ENCODE measurements at places on chromosomes 12 and 14.
A peak's percentile ranks its signal among the peaks of the same experiment; 100 is the strongest.

DNA sequence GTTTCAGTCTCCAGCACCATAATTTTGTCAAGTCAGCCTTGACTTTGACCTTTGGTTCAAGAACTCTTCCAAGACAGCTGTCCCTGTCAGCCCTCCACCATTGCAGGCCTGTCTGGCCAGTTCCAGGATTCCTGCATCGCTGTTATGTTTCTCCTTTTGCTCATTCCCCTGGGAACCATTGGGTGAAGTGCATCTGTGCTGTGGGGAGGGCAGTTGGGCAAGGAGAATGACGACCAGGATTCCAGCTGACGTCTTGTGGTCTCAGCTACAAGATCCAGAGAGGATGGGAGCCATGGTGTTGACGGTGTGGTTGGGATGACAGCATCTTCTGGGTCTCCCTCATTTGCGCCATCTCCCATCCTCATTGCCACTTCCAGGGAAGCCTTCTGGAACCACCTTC is 45.9 kb upstream of the SLC24A4 start:
- DNase-seq: no peak

GRCh38 chr12:46585854-46586621 is 213.5 kb upstream of the SLC38A2 start:
- no peak for DNase-seq

GRCh38 chr12:130626601-130627000 is 89.5 kb downstream of the RIMBP2 start:
- DNase-seq: no peak

DNA sequence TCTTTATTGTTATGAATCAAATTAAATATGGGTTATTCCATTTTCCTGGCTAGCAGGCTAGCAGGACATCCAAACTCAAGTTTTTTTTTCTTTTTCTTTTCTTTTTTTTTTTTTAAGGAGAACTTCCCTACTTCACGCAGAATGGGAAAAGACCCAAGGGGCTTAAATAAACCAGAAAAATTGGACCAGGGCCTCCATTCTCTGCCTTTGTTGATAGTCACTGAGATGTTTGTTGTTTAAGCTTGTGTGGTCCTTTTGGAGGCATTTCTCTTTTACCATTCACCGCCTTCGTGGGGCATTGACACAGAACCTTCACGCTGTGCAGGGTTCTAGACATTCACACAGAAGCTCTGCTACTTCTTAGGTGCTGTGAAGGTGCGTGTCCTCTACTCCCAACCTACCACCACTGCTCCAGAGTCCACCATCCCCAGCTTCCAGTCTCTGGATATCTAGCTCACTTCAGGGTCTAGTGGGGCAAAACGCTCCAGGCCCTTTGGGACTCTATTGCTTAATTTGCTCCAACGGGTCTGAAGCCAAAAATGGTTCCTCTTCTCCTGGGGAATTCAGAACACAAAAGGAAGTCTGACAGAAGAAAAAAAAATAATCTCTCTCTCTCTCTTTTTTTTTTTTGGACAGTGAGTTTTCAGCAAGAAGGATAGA is 301.3 kb downstream of the AEBP2 start:
- no peak for DNase-seq

DNA sequence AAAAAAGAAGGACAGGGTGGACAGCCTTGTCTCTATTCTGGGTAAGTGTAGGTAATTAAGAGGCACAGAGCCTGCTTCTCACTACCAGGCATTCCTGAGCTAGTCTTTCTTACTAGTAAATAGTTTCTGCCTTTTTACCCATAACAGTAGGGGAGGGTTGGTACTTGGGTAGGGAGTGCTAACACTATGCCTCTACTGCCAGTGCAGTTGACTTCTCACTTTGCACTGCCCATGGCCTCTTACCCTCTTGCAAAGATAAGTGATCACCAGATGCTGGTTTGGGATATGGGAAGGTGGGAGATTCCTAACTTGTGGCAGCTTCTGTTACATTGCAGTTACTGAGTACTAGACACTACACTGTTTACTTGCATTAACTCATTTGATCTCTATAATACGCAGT is 11.6 kb downstream of the AHSA1 start:
- DNase-seq: no peak

DNA sequence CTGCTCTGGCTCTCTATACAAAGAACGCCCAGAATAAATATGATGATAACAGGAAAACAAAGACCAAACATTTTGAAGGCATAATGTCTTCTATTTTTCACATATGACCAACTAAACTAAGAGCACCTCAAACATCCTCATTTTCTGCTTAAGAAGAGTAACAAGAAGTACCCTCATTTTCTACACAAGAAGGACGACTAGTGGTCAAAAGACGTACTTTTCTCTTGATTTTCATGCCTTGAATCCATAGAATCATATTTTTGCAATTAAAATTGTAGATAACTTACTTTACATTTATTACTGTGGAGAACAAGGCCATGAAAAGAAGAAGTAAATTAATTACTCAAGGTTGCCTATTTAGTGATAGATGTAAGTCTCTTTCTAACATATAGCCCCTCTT is 358.6 kb downstream of the DUSP6 start:
- DNase-seq: peak; percentile 17

DNA sequence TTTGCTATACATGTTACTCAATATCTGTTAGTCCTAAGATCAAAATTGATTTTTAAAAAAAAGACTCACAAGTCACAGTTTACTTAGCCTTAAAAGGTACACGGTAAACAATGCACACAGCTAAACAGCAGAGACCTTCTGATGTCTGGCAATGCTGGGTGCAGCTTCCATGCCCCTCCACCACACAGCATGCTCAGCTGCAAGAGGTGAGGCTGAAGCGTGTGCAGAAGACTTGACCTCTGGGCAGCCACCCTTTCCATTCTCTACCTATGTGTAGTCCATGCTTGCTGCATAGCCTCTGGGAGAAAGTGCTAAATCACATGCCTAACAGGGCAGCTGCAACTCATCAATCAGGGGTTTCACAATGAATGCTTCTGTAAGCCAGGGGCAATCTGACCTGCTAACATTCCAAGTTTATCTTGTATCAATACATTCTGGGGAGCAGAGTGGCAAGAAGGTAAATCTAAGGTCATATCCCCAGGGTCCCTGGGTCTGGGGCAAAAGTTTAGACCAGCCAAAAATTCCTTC is 44.5 kb upstream of the AMN1 start:
- DNase-seq: no peak

DNA sequence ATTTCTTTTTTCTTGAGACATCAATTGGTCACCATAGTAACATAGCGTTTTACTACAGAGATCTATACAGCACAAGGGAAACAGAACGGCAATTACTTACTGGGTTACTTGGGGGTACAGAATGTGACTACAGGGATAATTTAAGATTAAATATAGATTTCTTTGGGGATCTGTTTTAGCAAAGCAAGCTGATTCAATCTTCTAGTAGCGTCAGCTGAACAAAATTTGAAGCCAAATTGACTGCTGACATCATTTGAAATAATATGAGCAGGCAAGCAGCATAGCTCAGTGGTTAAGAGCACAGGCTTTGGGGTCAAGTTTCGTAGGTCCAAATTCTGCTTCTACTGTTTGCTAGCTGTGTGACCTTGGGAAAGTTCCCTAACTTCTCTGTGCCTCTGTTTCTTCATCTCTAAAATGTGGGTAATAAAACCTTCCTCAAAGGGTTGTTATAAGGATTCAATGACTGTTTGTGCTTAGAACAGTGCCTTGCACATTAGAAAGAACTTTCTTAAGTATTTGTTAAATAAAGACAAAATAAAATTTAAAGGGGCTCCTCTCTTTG is 12.8 kb downstream of the GPR19 start:
- DNase-seq: no peak

DNA sequence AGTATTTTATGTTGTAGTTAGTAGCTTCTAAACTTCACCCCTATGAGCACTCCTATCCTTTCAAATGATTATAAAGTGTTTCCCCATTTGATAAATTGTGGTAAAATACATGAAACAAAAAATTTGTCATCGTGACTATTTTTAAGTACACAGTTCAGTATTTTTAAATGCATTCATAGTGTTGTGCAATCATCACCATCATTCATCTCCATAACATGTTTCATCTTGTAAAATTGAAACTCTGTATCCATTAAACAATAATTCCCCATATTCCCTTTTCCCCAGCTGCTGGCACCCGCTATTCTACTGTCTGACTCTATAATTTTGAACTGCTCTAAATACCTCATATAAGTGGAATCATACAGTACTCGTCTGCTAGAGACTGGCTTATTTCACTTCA is 52.5 kb downstream of the ATP23 start:
- no peak for DNase-seq

DNA sequence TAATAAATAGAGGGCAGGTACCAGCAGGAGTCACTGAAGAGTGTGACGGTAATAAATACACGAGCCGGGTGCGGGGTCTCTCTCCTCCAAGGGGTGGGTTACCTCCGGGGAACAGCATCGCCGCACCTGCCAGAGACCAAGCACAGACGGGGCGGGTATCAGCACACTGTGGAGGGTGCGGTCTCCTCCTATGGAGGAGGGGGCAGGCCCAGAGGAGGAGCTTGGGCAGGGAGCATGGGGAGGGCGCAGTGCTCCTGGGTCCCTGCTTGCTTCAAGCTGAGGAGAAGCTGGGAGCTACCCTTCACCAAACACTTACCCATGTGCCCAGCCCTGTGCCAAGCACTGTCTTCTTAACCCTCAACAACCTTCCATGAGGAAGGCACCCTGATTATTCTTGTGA is 12.8 kb downstream of the PGF start:
- DNase-seq: no peak

GRCh38 chr12:54238531-54238930 is 41.4 kb downstream of the CBX5 start:
- no peak for DNase-seq

DNA sequence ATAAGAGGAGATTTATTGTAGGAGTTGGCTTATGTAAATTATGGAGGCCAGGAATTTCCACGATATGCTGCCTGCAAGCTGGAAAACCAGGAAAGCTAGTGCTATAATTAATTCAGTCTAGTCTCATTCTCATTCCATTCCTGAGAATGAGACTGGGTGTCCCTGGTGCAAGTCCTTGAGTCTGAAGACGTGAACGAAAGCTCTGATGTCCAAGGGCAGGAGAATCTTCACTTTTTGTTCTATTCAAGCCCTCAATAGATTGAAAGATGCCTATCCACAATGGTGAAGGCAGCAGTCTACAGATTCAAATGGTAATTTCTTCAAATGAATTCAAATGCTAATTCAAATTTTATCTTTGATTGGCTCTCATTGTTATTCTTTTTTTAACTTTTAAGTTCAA is 851.1 kb upstream of the MGAT4C start:
- no peak for DNase-seq

- DNase-seq: peak; percentile 93
Observed at GRCh38 chr12:57754411-57755193, at the start of gene MARCHF9. Gene MARCHF9, plus strand, starts transcription at chr12:57755103. Its CDS starts 426 bp downstream, at chr12:57755529.

- DNase-seq: no peak
Observed at GRCh38 chr14:61203081-61203753, 77.9 kb downstream of the TMEM30B start.

- DNase-seq: no peak
Observed at GRCh38 chr14:58866391-58866790, 228.6 kb downstream of the DACT1 start.

GRCh38 chr12:79086541-79087296 is 222.1 kb downstream of the SYT1 start:
- DNase-seq: no peak

DNA sequence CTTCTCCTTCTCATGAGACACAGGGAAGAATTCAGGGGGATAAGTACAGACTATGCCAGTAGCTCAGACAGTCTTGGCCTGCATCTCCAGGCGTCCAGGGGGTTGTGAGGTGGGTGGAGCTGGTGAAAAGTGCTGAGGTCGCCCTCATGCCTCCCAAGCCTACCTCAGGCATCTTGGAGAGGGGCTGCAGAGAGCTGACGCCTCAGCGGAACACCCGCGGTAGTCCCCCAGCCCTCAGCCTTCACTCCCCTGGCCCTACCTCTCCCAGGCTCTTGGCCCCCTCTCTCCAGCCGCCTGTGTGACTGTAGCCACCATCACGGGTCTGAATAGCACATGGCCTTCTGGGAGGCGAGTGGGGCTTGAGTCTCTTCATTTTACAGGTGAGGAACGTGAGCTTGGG is 59.8 kb upstream of the DLK1 start:
- DNase-seq: no peak

DNA sequence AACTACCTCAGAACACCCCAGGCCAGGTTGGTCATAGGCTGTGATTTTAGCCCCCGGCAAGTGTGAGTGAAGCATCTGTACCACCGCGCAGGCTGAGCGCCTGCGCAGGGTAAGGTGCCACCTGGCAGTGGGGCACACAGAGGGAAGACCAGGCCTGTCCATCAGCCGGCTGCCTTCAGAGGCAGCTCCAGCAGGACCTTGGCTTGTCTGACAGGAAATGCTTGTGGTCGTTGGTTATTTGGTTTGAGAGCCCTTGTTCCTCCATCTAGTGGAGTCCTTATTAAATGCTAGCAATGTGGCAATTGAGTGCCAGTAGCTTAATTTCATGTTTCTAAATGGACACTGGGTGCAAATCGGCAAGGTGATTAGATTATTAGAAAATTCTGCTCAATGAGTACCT is 27.5 kb downstream of the SLC25A29 start:
- DNase-seq: peak; percentile 42

DNA sequence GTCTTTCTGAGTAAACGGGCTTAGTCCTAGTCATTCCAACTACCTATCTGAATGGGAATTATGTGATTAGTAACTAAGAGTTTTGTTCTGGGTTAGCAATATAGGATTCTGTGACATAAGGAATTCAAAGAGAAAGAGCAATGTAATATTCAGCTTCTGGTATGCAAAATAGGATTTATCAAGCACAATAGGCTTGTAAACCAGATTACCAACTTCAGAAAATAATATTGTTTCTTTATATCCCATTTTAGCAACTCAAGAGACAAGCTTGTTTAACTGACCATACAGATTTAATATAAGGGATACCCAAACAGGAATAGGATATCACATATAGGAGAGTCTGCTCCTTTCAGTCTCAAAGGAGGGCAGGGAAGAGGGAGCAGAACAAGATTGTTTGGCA is 240.9 kb downstream of the CEP128 start:
- DNase-seq: no peak

DNA sequence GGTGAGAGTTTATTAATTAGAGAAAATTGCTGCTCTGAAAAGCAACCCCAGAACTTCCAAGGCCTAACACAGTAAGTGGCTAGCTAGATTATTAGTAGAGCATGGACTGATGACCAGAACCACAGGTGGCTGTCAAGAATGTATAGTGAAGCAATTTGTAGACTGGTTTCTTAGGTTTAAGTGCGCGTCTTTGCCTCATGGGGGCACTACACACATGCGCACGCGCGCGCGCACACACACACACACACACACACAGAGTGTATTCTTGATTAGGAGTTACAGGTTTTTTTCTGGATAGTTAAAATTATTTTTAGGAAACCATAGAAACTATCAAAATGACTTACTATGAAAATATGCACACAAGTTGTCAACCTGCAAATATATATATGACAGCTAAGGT is 66.5 kb downstream of the BHLHE41 start:
- no peak for DNase-seq

Data from GM20000 (cell line).